ENCODE measurements at places on chromosomes 5 and 9.

GRCh38 chr9:134333234-134333873, 7.1 kb downstream of the RXRA start:
- DNase-seq: no peak

- no peak for DNase-seq
Observed at GRCh38 chr5:157672976-157673375, 1.6 kb downstream of the C5orf52 start.

DNA sequence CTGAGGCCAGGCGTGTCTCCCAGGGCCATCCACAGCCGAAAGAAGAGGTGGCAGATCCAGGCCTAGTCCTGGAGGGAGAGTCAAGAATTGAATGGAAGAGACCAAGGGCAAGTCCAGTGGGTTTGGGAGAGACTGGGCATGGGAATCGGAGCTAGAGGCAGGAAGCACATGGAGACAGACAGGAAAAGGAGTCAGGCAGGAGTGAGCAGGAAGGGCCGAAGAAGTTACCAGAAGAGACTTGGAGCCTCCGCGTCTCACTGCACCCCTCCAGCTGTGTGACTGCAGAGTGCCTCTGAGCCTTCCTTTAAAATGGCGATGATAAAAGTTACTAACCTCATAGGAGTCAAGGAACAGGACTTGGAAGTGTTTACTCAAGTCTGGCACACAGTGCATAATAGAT, 64.4 kb upstream of the ANGPTL2 start:
- no peak for DNase-seq

GRCh38 chr5:135457424-135458071, 5.4 kb upstream of the TIFAB start:
- DNase-seq: peak; percentile 31

DNA sequence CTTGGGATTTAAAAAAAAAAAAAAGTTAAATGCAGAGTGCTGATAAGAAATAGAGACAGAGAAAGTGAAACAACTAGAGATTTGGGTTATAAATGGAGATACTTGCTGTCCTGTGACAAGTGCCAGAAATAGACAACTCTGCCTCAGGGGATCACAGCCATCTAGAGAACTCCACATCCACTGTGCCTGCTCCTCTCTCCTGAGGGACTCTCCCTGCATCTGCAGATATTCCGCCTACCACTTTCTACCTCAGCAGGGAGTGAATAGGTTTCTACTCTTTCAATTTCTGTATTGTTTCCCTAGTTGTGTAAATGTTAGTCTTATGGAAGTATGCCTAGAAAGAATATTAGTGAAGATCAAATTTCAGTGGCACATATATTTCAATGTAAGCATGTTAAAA, 307.2 kb downstream of the HTR1A start:
- no peak for DNase-seq

DNA sequence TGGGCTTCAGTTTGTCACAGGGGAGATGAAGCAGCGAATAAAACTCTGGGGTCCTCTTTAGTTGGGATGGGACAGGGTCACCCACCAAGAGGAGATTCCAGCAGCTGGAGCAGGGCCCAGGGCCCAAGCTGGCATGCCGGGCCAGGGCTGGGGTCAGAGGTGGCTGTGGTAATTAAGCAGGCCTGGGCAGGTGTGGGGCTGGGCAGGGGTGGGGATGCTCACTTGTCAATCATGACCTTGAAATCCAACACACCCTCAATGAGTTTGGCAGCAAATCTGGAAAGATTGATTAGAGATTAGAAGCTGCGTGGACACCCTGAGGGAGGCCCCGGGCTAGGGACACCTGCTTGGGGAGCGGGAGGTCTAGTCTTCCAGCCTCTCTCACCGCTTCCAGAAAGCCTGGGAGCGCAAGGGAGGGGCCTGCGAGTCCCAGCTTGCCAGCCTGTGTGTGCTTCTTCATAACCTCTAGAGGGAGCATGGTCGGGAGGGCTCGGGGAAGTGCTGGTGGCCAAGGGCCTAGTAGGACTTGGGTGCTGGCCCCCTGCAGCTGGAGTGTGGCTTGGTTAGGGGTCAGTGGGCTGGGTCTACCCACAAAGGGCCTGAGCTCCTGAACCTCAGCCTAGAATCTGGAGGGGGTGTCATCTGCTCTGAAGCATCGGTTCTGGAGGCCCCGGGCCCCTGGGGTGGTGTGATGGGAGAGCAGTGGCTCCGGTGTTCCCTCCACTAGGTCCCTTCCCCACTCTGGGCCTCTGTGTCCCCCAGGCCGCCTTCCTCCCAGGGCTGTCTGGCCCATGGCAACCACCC, 7.6 kb downstream of the CRAT start:
- peak; percentile 56 for DNase-seq

DNA sequence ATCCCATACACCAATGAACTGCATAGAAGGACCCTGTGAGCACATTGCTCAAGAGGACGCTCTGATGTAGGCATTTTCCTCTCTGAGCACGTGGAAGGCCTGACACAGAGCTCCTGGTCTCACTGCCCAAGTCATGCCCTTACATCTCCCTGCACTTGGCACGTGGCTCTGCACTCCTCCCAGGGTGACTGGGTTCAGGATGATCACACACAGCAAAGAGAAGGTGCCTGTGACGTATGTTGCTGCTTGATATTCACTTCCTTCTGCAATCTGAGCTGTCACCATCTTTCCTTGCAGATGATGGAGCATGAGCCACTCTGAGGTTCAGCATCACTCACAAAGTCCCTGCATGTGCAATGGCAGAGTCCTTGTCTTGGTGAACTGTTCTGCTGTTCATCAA, 125.2 kb downstream of the FSTL4 start:
- DNase-seq: no peak

DNA sequence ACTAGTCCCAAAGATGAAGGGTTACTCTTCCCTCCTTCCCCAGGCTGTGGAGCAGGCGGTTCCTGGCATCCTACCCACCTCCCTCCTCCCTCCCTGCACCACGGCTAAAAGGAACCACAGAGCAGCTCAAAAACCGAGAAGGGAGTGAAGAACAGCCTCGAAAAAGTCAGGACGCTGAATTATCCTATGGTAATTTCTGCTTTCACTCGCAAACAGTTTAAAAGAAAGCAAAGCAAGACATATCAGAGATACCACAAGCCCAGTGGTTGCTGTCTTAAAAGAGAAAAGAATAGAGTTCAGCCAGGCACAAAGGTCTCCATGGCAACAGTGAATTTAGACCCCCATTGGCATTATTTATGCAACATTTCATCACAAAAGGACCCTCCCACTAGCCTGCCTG, 315.4 kb downstream of the CTNND2 start:
- DNase-seq: no peak

DNA sequence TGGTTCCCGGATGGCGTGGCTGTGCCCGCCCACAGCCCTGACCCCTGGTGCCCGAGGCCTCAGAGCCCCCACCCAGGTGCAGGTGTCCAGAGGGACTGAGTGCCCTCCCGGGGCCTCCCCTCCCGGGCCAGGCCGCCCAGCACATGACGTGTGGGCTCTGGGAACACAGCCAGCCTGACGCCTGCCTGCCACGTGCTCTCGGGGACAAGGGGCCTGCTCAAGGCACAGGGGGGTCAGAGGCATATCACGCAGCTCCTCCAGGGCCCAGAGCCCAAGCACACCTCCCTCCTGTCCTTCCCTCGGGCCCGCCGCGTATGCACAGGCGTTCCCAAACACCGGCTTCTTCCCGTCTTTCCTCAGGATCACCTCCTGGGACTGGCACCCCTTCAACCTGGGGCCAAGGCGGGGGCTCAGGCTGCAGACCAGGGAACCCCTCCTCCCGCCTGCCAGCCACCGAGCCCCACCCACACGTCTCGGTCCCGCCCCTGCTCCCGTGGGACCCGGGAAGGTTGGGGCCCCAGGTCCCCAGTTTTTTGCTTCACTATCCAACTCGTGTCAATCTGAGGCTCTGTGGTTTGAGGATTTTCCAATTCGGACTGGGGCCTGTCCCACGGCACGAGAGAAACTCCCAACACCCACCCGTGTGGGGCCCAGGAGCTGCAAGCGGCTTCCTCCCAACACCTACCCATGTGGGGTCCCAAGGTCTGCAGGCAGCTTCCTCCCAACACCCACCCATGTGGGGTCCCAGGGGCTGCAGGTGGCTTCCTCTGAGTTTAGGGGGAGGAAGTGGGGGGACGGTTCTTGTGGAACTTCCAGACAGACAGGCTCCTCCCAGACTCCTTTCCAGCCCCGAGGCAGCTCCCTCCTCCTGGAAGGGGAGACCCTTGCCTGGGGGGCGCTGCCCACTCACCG, 1.5 kb downstream of the LCN10 start:
- DNase-seq: no peak
